ENCODE measurements at places on chromosomes 7 and 10. TPM values are rescaled to one million over a fixed set of nuclear protein-coding genes. Genes with fewer than 3 reads are reported as not detected.

AKR1C1 gene
- 601 TPM for total RNA-seq

ITGA8 gene
- not detected for total RNA-seq

DDC gene
- total RNA-seq = 1.2 TPM

PNLIPRP2 gene
- total RNA-seq = not detected

SRRM3 gene
- 12.6 TPM for total RNA-seq

NXPH1 gene
- not detected for total RNA-seq

GPNMB gene
- total RNA-seq = 3.6 TPM

IFIT1 gene
- total RNA-seq = 4.7 TPM

HGF gene
- total RNA-seq = 0.05 TPM

MKLN1 gene
- total RNA-seq = 34.3 TPM

HOXA5 gene
- 5.9 TPM for total RNA-seq

SUN3 gene
- 0.09 TPM for total RNA-seq

EFCAB10 gene
- 3.3 TPM for total RNA-seq

CRPPA gene
- 0.75 TPM for total RNA-seq

NPTX2 gene
- 0.12 TPM for total RNA-seq

GDF10 gene
- 0.07 TPM for total RNA-seq

KCP gene
- total RNA-seq = 0.15 TPM

INMT gene
- total RNA-seq = not detected

PPP1R17 gene
- total RNA-seq = not detected

OGDHL gene
- total RNA-seq = 0.29 TPM

SGMS1 gene
- total RNA-seq = 43.7 TPM

ASIC3 gene
- total RNA-seq = 6.0 TPM

PAPOLB gene
- total RNA-seq = not detected

PDK4 gene
- total RNA-seq = 25.7 TPM

PLAC9 gene
- not detected for total RNA-seq

CPED1 gene
- total RNA-seq = not detected

STEAP1 gene
- total RNA-seq = 16.1 TPM

EBF3 gene
- total RNA-seq = 0.10 TPM

SCART1 gene
- total RNA-seq = 0.22 TPM

FLNC gene
- total RNA-seq = 5.3 TPM

VAX1 gene
- total RNA-seq = 1.3 TPM

TMEM270 gene
- 0.13 TPM for total RNA-seq

AGAP5 gene
- 2.2 TPM for total RNA-seq

ZFAND2A gene
- 52.2 TPM for total RNA-seq

RAMP3 gene
- total RNA-seq = not detected

DYDC2 gene
- not detected for total RNA-seq

ECHDC3 gene
- total RNA-seq = 10.9 TPM

STRIP2 gene
- total RNA-seq = 7.1 TPM

GPC2 gene
- 0.70 TPM for total RNA-seq

FAM131B gene
- 0.23 TPM for total RNA-seq

HYAL4 gene
- total RNA-seq = not detected
